Thyroid gland (tissue), 4 donors: ENCODE measurements at places on chromosomes 16 and 17. TPM values are rescaled to one million over a fixed set of nuclear protein-coding genes. Genes with fewer than 3 reads are reported as not detected.

- DNase-seq, result no peak
Observed at GRCh38 chr17:7982173-7982572, 20.2 kb upstream of the GUCY2D start.

- no peak for DNase-seq
Observed at GRCh38 chr16:67161595-67162058, 1.9 kb downstream of the FBXL8 start.

GRCh38 chr16:67528870-67529581 lies 397 bp downstream of the RIPOR1 start:
- peak; percentile 47 for DNase-seq

The RCVRN gene
- not detected for total RNA-seq

GRCh38 chr17:55420776-55421178 lies 858 bp downstream of the MMD start:
- peak; percentile 42 for DNase-seq

DNA sequence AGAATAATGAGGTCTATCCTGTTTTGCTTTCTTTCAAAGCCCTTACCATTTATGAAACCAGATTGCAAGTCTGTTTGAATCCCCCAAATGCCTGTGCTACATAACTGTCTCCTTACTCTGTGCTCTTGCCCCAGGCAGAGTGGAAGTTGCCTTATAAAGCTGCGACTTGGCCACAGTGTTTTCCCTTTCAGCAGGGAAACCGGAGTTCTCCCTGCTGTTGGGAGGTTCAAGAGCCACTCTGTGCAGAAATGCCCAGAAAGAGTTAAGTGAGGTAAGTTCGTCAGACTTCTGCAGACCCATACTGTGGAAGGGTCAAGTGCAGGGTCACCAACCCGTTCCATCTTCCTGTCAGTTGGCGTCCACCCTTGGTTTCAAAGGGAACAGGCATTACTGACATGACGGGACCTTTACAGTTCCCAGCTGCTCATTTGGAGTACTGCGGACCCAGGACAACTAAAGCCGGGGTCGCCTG lies 508.9 kb downstream of the WWOX start:
- no peak for DNase-seq

- peak; percentile 74 for DNase-seq
Observed at GRCh38 chr17:16419074-16419928, 3.9 kb downstream of the TRPV2 start.

The CLEC3A gene
- not detected for total RNA-seq

DNA sequence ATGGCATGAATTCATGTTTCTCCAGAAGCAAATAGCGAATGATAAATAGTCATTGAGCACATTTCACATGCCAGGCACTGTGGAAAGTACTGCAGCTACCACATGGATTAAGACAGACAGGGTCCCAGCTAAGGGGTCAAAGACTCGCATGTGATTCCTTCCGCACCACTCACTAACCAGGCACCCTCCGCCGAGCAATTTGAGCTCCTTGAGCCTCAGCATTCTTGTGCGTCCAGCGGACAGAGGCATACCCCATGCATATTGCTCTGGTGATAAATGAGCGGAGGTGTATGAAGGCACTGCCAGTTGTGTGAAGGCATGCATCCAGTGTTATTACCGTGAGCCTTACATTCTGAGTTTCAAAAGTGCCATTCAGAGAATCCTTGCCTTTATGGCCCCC lies 358.7 kb downstream of the HS3ST4 start:
- no peak for DNase-seq

DNA sequence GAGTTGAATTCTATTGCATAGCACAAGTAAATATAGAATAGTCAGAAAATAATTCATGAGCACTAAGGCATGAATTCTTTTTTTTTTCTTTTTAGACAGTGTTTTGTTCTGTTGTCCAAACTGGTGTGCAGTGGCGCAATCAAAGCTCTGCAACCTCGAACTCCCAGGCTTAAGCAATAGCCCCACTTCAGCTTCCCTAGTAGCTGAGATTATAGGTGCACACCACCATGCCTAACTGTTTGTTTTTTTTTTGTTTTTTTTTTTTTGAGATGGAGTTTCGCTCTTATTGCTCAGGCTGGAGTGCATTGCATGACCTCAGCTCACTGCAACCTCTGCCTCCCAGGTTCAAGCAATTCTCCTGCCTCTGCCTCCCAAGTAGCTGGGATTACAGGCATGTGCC lies 16.6 kb downstream of the TUBD1 start:
- DNase-seq, result no peak

The GAS2L2 gene
- total RNA-seq, result not detected

- DNase-seq, result no peak
Observed at GRCh38 chr17:48546924-48547807, 2.3 kb upstream of the HOXB2 start.

The KRT12 gene
- not detected for total RNA-seq

DNA sequence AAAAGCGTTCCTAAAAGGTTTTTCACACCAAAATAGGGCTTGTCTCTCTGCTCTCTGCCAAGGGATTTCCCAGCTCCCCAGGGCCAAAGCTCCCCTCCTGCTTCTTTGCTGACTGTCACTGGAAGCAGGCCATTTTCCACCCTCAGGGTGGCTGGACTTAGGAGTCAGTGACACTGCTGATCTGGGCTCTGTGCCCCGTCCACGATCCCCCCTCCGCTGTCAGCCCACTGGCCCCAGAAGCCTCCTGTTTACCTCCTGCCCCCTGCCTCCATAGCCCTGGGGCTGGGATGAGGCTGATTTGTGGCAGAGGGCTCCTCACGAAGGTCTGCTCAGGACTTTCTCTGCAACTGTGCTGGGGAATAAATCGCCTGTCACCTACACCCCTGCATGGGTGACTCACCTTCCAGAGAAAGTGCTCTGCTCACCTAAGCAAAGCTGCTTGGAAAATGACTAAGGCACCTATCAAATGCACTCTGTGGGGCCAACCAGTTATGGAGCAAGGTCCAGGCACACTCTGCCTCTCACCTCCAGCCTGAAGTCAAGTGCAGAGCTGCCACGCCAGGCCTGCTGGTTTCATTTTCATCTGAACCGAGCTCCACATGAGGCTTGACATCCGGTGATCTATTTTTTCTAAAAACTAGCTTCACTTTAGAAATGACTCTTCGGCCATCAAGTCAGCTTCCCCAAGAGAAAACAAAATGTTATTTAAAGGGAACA lies 4.9 kb downstream of the MAP3K14 start:
- DNase-seq, result peak; percentile 90

DNA sequence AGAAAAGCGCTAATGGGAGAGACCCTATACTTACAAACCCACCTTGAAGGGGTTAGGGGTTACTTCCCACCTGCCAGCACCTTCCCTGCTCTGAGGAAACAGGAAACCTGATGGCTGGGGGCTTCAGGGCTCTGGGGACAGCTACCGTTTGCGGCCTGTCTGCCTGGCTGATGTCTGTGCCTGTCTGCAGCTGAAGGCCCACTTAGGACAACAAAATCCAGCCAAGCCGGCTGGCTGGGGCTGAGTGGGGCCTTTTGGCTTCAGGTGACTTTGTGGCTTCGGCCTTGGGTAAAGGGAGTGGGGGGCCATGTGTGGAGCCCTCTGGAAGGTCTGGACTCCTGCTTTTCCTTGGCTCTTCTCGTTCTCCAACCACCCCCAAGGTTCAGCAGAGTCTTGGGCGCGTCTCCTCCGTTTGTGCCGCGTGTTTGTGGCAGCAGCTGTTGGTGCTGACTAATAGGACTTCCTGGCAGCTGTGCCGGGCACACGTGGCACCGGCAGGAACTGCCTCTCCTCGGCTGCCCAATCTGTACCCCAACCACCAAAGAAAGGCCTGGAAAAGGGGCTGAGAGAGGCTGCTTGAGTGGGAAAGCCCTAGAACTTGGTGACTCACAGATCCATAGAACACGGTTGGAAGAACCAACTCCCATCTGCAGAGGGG lies 186.7 kb downstream of the MSI2 start:
- DNase-seq, result peak; percentile 30

DNA sequence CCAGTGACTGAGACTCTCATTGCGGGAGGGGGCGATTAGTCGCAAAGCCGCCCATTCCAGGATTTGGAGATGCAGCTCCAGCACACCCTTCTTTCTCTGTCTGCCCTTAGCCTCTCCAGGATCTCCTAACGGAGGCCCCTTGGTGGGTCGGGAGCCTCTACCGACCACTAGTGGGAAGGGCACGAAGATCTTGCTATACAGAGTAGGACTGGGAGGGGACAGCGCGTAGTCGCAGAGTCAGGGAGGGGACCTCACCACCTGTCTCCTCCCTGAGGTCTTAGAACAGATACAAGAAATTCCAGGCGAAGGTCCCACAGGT lies 588 bp upstream of the SMTNL2 start:
- DNase-seq, result no peak

The RGS11 gene
- 2.6 TPM for total RNA-seq

DNA sequence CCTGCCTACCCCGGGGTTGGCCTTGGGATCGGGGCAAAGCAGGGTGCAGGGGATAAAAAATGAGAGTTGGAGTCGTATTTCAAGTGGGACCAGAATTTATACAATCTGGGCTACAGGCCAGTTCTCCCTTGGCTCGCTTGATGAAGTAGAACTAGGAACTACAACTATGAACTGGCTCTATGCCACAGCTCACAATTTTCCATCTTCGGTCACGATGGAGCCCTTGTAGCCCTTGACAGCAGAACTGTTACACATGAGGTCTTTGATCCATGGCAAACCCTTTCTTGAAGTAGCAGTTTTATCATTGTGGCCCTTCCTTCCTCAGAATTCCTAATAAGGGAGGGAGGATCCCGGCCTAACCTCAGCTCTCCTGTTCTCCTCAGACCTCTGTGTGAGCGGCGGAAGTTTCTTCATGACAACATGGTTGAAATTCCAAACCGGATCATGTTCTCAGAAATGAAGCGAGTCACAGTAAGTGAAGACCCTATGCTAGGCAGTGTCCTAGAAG lies 17.1 kb downstream of the LIG3 start:
- peak; percentile 95 for DNase-seq

GRCh38 chr16:11133344-11133943 lies 122.6 kb downstream of the SOCS1 start:
- DNase-seq, result peak; percentile 97

- no peak for DNase-seq
Observed at GRCh38 chr16:10754941-10755340, 11.3 kb downstream of the NUBP1 start.

DNA sequence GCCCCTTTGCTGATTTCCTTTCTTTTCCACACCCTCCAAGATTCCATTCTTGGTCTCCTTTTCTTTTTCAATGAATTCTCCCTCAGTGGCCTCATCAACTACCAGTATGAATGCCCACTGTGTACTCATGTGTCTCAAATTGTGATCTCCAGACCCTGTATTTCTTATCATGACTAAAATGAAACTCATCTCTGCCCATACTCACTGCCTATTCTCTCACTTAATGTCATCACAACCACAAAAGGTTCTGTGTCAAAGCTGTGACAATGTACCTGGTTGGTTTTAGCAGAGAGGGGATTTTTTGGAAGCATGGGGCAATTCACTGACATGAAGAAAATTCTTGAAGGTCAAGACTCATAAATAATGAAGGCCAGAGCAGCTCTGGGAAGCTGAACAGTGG lies 11.5 kb upstream of the TBX4 start:
- DNase-seq, result no peak

- DNase-seq, result no peak
Observed at GRCh38 chr16:30053376-30054015, 12.1 kb upstream of the ALDOA start.

The HBM gene
- not detected for total RNA-seq

DNA sequence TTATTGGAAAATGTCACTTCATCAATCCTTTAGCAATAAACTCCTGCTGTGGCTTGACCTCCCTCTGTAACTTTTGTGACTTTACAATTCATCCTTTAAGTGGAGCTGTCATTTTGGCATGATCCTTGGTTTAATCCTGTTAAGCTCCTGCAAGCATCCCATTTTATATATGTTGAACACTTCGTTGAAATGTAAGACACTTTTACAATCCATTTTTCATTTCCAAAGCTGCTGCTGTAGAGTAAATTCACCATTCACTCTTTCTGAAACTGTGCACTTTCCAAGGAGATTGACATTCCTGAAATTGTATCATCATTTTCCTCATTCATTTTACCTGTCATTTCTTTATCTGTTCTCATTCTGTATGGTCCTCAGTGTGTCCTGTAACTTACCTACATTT lies 1003.2 kb upstream of the GOT2 start:
- no peak for DNase-seq

DNA sequence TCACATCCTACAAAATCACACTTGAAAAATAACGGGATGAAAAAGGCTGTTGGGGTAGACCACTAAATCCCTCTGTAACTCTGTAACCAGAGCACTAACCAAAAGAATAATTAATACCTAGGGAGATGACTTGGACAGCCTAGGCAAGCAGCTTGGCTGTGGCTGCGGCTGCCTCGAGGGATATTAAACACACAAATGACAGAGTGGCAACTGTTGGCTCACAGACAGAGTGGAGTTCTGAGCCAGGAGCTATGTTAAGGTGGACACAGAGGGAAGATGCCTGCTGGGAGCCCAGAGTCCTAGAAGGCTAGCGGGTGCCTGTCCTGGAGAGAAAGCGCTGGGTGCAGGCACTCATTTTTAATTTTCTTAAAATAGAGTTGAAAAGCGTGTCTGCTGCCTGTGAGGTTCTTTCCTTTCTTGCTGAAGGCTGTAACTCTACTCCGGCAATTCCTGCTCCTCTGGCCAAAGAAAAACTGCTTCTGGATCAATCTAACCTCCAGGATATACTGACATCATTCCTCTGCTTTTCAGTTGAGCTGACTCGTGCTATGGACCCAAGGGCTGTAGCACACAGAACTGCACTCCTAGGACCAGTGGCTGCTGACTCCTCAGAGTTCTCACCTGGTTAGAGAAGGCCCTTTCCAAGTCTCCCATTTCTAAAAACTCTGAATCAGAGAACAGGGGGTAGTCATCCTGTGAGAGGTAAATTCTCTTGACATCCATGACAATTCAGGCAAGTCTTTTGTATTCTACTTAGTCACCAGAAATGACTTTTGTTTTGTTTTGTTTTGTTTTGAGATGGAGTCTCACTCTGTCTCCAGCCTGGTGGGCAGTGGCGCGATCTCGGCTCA lies 147.9 kb downstream of the STX8 start:
- no peak for DNase-seq

DNA sequence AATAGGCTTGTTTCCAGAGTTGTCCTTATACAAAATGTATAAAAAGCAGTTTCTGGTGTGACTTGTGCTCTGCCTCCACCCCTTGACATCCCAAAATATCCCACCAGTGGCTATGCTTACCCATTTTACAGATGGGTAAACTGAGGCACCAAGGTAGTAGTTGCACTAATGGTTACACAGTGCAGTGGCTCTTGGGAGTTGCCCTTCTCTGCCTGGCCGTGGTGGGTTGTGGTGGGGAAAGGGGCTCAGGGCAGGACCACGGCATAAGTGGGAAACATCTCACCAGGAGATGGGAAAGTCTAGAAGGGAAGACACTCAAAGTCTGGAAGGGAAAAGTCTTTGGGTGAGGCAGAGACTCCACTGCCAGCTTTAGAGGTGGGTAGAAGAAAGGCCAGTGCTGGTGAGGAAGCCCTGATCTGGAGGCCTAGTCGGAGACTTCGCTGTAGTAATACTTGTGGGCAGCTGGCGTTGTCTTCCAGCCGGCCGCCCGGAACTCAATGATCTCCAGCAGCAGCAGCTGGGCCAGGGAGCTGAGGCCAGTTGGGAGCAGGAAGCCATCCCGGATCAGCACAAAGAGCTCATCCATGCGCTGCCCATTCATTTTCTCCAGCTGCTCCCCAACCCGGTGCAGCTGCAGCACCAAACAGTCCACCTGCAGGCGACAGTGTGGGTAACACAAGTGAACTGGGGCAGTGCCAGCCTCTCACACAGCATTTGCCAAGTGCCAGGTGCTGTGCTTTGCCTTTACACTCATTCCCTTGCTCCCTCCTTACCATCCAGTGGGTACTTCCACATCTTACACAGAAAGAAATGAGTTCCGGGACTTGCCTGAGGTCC lies 4.5 kb downstream of the MIF4GD start:
- no peak for DNase-seq

GRCh38 chr17:57999496-58000017 lies 7.5 kb downstream of the SRSF1 start:
- no peak for DNase-seq

- peak; percentile 87 for DNase-seq
Observed at GRCh38 chr17:55717898-55718735, 4.5 kb downstream of the TMEM100 start.
